ENCODE measurements at places on chromosomes 16 and 17.

- no peak for DNase-seq
These were observed 900 bp upstream of the GCGR start for GRCh38 chr17:81802856-81803643.

DNA sequence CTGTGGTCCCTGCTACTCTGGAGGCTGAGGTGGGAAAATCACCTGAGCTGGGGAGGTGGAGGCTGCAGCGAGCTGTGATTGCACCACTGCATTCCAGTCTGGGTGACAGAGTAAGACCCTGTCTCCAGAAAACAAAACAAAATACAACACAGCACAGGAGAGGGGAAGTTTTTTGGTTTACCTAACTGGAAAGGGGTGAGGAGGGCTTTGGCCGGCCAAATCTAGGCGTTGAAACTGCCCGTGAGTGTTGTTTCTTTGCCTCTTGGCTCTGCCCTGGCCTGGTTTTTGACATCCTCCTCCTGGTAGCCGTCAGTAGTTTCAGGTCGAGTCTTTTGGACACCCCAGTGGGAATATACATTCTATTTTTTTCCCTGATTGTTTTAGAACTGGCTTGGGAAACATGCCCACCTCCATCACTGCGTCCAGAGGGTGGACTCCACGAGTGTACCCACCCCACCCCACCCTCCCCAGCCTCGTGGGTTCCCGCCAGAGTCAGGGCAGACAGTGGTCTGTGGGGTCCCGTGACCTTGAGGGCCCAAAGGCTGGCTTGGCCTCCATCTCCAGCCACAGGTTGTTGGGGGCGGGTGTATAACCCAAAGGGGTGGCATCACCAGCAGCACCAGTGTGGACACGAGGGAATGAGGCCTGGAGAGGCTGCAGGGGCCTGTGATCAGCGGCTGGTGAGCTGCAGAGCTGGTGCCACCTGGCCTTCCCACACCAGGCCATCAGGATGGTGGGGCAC, 42.7 kb downstream of the NT5M start:
- no peak for DNase-seq

DNA sequence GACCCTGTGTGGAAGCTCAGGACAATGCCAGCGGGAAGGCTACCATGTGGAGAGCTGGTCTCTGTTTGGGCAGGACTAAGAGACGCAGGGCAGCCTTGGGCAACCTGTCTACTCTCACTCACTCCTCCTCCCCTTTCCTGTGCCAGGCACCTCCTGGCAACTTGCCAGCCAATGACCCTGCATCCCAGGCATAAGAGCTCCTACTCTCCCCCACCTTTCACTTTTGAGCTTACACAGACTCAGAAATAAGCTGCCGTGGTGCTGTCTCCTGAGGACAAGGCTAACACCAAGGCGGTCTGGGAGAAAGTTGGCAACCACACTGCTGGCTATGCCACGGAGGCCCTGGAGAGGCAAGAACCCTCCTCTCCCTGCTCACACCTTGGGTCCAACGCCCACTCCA, 2.6 kb downstream of the HBM start:
- DNase-seq, result no peak

DNA sequence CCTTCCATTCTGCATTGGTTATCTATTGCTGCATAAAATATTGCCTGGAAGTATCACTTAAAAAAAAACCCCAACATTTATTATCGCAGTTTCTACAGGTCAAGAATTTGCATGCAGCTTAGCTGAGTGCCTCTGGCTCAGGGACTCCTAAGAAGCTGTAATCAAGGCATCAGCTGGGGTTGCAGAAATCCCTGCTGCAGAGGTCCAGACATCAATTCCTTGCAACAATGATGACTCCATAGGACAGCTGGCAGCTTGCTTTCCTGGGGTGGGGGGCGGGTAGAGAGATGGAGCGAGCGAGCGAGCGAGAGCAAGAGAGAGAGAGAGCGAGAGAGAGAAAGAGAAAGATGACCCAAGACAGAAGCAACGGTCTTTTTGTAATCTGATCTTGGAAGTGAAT, 308.1 kb downstream of the HAPSTR1 start:
- no peak for DNase-seq

GRCh38 chr17:57110579-57111325, 25.7 kb downstream of the AKAP1 start:
- no peak for DNase-seq

- no peak for DNase-seq
These were observed 2.3 kb upstream of the CCNF start for GRCh38 chr16:2426941-2427361.

GRCh38 chr17:75987041-75987440, 8.0 kb downstream of the TEN1 start:
- no peak for DNase-seq

Data from CD4-positive, alpha-beta T cell treated with Interleukin-4 for 1 hour (primary cell).